NCI-H69 (cell line): ENCODE measurements at places on chromosomes 13 and 19.

DNA sequence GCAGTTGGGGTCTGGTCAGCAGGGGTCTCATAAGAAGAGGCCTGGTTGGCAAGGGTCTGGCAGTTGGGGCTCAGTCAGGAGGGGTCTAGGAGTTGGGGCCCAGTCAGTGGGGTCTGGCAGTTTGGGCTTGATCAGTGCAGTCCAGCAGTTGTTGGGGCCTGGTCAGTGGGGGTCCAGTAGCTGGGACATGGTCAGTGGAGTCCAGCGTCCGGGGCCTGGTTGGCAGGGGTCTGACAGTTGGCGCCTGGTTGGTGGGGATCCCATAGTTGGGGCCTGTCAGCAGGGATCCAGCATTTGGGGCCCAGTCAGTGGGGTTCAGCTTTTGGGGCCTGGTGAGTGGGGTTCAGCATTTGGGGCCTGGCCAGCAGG is 60.5 kb upstream of the TPM4 start:
- DNase-seq, result no peak

GRCh38 chr13:66162470-66162869 is 1067.7 kb downstream of the PCDH9 start:
- DNase-seq, result no peak

DNA sequence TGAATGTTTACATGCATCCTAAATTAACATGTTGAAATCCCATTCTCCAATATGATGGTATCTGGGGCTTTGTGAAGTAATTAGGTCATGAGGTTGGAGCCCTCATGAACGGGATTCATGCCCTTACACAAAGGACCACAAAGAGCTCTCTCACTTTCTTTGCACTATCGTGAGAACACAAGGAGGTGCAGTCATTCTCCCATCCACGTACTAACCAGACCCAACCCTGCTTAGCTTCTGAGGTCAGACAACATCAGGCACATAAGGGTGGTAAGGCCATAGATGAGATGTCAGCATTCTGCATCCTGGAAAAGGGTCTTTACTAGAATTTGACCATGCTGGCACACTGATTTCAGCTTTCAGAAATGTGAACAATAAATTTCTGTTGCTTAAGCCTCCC is 1211.9 kb upstream of the MIR17HG start:
- no peak for DNase-seq

GRCh38 chr19:21519488-21519887 is 14.1 kb downstream of the ZNF429 start:
- DNase-seq, result peak; percentile 2

GRCh38 chr19:50277966-50278580 is 51.1 kb downstream of the KCNC3 start:
- no peak for DNase-seq

DNA sequence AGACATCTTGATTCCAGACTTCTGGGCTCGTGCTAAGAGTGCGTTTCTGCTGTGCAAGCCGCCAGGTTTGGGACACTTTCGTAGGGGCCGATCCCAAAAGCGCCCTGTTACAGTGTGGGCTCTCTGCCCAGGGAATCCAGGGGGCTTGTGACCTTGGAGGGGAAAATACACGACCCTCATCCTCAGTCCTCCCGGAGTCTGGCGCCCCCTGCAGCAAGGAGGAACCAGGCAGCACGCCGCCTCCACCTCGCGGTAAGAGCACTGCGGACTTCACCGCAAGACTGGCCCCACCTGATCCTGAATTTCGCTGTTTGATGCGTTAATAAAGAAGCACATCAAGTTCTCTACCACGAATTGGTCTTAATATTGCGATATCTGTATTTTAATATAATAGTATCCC is 5.2 kb downstream of the POLRMT start:
- peak; percentile 25 for DNase-seq

GRCh38 chr13:100608489-100608888 is 19.9 kb upstream of the GGACT start:
- DNase-seq, result no peak

- no peak for DNase-seq
These were observed 1248.9 kb downstream of the SLITRK5 start for GRCh38 chr13:88919970-88920628.

GRCh38 chr19:49210108-49210900 is 52.7 kb downstream of the TRPM4 start:
- no peak for DNase-seq

DNA sequence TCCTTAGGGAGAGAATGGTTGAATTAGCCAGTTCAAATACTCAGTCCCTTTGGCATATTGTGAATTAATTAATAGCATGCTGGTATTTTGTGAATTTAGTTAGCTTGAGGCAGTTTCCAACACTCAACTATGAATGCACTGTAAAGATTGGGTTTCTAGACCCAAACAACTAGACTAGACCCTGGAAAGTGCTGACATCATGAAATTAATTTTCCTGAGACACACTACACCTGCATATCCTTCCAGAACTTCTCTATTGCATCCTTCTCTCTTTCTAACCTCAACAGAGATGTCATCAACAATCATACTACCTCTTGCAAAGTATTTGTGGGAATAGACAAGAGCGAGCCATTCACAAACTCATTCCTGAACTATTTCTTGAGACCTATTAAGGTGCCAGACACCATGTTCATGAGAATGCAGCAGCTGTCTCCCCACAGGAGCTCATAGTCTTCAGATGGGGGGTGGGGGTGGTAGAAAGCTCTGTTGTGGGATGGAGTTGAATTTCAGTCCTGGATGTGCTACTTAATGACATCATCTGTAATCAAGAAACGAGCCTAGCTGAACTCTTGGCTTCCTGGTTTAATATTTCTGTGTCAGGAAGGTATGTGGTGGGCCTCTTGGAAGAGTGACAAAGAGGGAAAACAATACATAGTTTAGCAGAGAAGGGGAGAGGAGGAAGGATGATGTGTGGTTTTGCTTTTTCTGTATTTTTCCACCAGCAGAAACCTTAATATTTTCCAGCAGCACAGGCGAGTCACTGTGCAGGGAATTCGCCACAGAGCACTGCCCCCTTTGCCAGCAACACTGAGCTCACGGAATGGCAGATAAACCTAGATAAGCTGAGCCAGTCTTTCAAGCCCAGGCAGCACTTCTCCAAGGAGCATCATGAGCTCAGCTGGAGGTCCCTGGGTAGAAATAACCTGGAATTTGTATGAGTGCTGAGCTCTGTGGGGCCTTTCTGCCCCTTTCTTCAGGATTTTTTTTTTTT is 53.1 kb upstream of the CYSLTR2 start:
- DNase-seq, result peak; percentile 3

- peak; percentile 97 for DNase-seq
These were observed 14.9 kb upstream of the SLITRK5 start for GRCh38 chr13:87656306-87656705.

DNA sequence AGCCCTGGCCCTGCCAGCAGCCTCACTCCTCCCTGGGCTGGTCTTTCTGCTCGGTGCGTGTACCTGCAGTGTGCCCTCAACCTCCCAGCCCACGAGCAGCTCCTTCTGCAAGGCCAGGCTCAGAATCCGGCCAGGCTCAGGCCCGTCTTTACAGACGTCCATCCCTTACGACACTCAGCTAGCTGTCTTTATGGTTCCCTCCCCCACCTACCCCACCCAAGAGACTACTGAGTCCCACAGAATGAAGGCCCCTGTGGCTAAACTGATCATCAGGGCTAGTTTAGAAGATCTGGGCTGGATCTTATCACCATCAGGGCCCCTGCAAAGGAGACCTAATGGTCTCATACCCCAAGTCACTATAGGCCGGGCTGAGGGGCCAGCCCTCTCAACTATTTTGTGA is 10.7 kb downstream of the TMEM150B start:
- no peak for DNase-seq
